NCI-H1105 (cell line): ENCODE measurements at places on chromosomes 12 and 14.

GRCh38 chr12:89382328-89382727, 30.0 kb upstream of the DUSP6 start:
- DNase-seq: no peak

GRCh38 chr14:32469388-32470160, 140.5 kb downstream of the AKAP6 start:
- peak; percentile 23 for DNase-seq

DNA sequence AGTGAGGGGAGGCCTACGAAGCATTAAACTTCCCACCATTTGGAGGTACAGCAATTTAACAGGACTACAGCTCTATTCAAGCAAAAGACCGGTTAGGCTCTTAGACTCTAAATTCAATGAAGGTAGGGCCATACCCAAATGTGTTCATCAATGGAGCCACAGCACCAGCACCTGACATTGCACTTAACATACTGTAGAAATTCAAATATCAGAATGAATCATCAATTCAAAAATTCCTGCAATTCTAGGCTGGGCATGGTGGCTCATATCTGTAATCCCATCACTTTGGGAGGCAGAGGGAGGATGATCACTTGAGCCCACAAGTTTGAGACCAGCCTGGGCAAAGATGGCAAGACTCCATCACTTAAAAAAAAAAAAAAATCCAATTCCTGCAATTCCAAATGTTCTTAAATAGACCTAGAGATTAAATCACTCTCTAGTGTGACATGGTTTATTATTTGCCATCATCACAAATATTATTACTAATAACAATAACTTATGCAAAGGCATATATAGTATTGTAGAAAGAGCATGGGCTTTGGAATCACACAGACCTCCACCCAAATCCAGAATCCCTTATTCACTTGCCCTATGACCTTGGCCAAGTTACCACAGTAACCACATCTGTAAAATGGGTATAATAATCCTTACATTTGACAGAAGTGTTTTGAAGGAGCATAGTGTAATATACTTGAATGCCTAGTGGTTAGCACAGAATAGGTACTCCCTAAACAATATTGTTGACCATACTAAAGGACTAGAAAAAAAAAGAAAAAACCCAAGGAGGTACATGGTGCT, 59.4 kb downstream of the CIT start:
- no peak for DNase-seq

DNA sequence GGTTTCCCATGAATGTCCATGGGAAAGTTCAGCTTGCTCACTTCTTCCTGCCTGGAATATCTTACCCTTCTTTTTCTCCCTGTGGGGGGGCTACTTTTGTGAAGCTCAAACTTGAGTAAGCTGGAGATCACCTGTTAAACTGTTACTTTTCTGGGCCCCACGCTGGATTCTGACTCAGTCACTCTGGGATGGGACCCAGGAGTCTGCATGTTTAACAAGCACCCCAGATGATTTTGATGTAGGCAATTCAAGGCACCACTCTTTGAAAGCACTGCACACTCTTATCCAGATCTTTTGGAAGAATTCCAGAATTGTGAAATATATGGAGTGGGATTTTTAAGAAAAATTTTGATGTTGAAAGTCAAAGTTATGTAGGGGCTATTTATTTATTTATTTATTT, 46.3 kb upstream of the IGF1 start:
- no peak for DNase-seq

- DNase-seq: no peak
These were observed 16.9 kb upstream of the EIF2B2 start for GRCh38 chr14:74985806-74986205.

GRCh38 chr14:51823706-51824105, 36.7 kb upstream of the GNG2 start:
- DNase-seq: no peak

GRCh38 chr12:44816446-44817017, 59.6 kb downstream of the NELL2 start:
- no peak for DNase-seq

- no peak for DNase-seq
These were observed 25.5 kb downstream of the SERPINA11 start for GRCh38 chr14:94427016-94427613.

DNA sequence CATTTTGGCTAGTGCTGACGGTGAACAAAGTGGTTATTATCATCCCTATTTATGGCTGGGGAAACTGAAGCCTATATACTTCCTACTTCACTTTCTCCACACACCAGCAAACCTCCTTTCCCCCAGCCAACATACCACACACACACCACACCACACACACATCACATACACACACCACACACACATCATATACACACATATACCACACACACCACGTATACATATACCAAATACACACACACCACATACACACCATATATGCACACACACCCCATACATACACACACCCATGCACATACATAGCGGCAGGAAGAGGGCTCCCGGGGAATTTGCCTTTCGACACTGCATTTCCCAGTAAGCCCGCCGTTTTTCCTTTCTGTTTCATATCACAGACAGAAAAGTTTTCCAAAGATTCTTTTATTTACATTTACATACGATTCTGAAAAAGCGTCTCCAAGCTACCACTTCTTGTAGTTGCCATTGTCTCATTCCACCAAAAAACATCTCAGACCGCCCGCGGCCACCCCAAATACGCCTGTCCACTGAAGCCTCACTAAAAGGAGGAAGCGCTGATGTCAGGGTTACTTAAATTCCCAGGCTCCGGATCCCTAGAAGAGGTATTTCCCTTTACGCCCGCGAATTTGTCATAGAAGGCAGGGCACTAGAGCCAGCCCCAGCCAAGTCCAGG, 823 bp upstream of the RAB5B start:
- no peak for DNase-seq

DNA sequence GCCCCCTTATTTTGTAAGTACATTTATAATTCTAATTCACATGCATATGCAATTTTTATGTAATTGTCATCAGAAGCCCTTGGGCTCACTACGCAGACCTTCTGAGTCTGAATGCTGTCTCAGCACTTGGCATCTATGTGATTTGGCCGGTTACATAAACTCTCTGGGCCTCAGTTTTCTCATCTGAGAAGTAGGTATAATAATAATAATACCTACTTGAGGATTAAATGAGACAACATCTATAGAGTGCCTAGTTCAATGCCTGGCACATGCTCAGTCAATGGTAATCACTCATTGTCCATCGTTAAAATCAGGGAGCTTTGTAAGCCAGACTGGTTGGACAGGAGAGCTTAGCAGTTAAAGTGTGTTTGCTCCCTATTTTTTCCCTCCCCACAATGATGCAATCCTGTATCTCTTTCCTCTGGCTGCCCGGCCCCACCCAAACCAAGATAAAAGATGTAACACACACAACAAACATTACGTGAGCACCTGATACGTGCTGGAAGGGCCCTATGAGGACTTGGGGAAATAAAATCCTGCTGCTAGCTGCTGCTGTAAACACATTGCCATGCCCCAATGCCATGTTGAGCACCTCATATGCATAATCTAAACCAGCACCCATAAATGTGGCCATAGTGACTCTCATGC, 235.0 kb downstream of the CRADD start:
- no peak for DNase-seq

- peak; percentile 92 for DNase-seq
These were observed 54.5 kb downstream of the CRACR2A start for GRCh38 chr12:3698218-3698974.

DNA sequence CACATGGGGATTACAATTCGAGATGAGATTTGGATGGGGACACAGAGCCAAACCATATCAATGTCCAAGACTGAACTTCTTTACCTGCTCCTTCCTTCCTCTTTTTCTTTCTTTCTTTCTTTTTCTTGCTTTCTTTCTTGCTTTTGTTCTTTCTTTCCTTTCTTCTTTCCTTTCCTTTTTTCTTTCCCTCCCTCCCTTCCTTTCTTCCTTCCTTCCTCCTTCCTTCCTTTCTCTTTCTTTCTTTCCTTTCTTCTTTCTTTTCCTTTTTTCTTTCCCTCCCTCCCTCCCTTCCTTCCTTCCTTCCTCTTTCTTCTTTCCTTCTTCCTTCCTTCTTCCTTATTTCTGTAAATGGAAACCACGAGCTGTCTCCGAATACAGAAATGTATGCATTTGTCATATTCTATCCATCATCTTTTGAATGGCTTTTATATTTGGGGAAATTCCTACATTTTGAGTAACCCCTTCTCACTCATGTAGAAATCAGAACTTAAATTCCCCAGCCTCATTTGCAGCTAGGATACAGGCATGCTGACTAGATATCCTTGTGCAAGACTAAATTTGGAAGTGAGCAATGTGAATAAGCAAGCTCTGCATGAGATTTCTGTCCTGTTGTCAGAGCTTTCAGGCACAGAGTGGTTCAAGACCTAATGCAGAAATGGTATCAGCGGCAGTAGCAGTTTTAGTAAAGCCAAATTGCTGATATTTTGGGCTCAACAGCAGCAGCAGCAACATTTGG, 11.5 kb downstream of the GPR33 start:
- DNase-seq: no peak

- no peak for DNase-seq
These were observed 47.1 kb downstream of the DIP2B start for GRCh38 chr12:50551866-50552265.

- DNase-seq: peak; percentile 94
These were observed 176.3 kb upstream of the ARID2 start for GRCh38 chr12:45553204-45553603.

- no peak for DNase-seq
These were observed 99.0 kb upstream of the PKP2 start for GRCh38 chr12:32995623-32996022.

GRCh38 chr14:99407416-99407815, 73.2 kb downstream of the SETD3 start:
- no peak for DNase-seq

- DNase-seq: peak; percentile 93
These were observed 110.7 kb downstream of the BTG1 start for GRCh38 chr12:92034858-92035401.

DNA sequence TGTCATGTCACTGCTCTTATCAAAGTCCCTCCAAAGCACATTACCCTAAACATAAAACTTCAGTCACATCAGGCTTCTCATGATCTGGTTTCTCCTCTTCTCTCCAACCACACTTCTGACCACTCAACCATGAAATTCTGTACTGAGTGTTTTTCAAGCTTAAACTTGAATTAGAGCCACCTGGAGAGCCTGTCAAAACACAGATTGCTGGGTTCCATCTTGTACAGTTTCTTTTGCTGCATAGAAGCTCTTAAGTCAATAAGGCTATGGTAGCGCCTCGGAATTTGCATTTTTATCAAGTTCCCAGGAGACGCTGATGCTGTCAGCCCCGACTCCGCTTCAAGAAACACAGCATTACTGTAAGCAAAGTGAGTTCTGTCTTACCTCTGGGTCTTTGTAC, 16.4 kb upstream of the SRRM4 start:
- DNase-seq: no peak

DNA sequence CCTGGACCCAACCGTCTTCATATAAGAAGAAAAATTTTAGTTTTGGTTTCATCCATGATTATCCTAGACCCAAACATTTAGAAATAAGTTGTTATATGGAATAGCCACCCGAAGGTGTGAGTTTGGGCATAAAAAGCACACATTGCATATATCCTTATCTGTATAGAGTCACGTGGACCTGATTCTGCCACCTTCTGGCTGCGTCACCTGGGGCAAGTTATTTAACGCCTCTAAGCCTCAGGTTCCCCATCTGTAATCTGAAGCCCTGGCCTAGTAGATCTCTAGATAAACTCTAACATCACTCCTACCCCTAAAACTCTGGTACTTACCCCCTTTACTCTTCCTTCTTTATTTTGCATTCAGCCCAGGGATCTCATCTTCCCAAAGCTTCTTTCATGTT, 14.3 kb upstream of the KRT5 start:
- DNase-seq: no peak

DNA sequence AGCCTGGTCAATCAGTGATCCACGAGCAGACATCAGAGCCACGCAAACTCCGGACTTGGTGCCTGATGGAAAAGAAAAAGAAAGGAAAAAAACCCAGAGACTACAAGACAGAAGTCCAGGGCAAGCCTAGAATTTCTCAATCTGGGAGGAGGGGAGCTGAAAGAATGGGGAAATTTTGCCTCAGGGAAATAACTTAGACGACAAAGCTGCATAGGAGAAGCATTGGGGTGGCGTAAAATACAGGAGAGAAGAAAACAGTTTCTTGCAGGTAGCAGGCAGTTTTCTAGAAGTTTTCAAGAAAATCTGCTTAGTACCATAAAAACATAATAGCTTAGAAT, 2.6 kb upstream of the SLC11A2 start:
- no peak for DNase-seq

- no peak for DNase-seq
These were observed 943.6 kb downstream of the LRFN5 start for GRCh38 chr14:42550310-42550709.

DNA sequence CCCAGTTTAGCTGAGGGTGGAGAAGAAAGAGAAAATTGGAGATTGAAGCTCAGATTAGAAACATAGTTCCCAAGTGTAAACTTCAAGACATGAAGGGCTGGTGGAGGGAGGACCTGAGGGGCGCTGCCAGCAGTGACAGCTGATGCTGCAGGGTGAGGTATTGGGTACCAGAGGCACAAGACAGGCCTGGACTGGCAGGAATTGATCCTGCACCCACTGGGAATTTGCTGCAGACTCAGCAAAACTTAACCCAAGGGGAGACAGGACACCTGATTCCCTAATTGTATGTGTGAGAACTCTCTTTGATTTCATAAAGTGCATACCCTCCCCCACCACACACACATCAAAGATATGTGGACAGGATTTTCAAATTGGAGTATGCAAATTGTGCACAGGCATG, 11.6 kb downstream of the PTPRR start:
- DNase-seq: no peak

DNA sequence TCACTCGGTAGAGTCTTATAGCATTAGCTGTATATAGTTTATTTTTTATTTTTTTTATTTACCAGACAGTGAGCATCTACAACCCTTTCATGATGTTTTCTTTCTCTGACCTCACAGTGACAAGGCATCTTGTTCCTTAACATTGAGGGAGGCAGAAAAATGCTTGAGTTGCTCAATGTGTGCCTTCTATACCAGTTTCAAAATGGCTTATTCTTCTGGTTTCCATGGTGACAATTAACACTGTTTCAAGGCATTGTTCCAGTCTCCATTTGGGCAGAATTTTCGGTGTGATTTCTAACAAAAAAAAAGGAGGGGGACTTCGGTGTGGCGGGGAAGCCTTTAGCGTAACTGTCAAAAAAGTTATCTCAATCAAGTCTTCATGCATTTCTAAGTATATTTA, 209.7 kb upstream of the NPAS3 start:
- no peak for DNase-seq

GRCh38 chr12:98873776-98874175, 228.7 kb downstream of the APAF1 start:
- DNase-seq: no peak

DNA sequence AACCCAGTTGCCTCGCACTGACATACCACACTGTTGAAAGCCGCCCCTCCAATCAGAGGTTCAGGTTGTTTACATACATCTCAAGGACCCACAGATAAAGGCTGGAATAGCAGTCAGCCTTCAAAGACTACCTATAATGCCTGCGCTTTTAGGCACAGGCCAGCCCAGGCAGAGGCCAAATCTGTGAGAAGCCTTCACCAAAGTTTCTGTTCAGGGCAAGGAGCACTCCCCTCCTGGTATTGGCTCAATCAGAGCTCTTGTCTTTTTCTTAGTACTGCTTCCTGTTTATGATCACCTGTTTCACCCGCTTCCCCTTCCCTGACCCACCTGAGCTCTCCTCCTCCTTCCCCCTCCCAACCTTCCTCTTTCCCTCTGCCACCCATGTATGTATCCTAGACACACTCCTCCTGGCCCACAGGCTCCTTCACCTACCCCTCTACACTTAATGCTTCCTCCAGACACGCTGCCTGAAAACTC, 34.8 kb downstream of the DUSP16 start:
- DNase-seq: no peak
